ENCODE measurements at places on chromosomes 16 and 17.

DNA sequence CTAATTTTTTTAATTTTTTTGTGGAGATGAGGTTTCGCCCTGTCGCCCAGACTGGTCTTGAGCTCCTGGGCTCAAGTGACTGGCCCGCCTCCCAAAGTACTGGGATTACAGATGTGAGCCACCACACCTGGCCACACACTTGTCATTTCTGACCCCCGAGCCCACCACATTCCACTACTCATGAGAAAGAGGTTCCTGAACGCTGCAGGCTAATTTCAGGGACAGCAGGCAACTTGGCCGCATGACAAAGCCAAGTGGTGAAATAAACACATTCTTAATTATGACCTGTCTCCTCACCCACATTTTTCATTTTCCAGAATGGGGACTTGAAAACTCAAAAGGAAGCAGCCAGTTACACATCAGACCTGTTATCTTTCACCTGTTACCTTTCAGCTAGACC, 114.5 kb downstream of the ABCC6 start:
- no peak for DNase-seq

DNA sequence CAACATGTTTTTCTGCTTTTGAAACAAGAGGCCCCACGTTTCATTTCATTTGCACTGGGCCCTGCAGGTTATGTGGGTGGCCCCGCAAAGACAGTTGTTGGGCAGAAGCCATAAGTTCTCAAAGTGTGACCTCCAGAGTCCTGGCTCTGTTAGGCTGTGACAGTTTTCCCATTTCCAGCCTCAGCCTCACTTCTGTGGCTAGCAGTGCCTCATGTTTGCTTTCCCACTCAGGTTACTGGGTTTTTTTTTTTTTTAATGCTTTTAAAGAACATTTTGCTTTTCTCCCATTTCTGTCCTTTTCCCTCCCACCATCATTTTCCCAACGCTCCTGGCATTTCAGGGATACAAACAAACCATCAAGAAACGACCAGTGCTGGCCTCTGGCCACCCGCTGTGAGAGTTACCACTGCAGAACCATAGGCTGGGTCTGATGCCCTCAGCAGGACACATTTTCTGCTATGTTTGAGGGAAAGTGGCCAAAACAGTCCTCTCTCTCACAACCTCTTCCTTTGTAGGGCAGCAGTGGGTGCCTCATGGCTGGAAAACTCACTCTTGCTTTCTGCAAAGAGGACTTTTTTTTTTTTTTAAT, 159.0 kb upstream of the MPHOSPH6 start:
- DNase-seq, result no peak

DNA sequence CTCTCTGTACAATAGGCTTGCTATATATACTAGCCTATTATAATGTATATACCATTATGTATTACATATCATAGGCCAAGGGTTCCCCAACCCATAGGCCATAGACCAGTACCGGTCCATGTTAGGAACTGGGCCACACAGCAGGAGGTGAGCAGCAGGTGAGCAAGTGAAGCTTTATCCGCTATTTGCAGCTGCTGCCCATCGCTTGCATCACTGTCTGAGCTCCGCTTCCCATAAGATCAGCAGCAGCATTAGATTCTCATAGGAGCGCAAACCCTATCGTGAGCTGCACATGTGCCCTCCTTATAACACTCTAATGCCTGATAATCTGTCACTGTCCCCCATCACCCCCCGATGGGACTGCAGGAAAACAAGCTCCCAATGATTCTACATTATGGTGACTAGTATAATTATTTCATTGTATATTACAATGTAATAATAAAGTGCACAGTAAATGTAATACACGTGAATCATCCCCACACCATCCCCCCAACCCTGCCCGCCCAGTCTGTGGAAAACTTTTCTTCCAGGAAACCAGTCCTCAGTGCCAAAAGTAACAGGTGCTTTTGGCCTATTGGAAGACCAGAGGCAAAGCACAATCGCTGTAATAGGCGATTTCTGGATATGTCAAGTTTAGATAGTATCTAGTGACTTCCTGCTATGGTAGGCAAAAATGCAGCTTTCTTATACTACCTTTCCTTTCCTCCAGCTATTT, 84.1 kb downstream of the MYH11 start:
- DNase-seq, result no peak

DNA sequence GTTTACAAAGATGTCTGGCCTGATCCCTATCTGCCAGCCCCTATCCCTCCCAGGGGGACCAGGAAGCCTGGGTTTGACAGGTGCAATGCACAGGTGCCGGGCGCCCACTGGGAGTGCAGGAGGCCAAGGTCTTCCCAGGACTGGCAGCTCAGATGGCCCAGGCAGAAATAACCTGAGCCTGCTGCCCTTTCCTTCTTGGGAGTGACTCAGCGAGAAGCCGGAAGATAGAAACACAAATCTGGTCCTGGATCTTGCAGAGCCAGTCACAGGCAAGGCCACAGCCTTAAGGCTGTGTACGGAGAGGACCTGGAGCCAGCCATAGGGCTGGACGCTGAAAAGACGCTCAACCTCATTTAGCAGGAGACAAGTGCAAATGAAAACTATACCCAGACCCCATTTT, 27.7 kb downstream of the GPR142 start:
- no peak for DNase-seq

- DNase-seq, result peak; percentile 43
Measured at GRCh38 chr17:50807009-50807408, 28.4 kb upstream of the WFIKKN2 start.

- no peak for DNase-seq
Measured at GRCh38 chr16:2897110-2897509, 14.1 kb downstream of the FLYWCH2 start.

- DNase-seq, result peak; percentile 72
Measured at GRCh38 chr16:30535777-30536190, 1.1 kb upstream of the ZNF747 start.

DNA sequence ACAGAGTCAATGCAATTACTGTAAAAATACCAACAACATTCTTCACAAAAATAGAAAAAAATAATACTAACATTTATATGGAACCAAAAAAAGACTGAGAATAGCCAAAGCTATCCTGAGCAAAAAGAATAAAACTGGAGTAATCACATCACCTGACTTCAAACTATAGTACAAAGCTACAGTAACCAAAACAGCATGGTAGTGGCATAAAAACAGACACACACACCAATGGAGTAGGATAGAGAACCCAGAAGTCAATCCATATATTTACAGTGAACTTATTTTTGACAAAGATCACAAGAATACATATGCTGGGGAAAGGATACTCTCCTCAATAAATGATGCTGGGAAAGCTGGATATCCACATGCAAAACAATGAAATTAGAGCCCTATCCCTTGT, 84.2 kb downstream of the CEP112 start:
- no peak for DNase-seq

- DNase-seq, result no peak
Measured at GRCh38 chr17:66555605-66556004, 253.2 kb downstream of the PRKCA start.

DNA sequence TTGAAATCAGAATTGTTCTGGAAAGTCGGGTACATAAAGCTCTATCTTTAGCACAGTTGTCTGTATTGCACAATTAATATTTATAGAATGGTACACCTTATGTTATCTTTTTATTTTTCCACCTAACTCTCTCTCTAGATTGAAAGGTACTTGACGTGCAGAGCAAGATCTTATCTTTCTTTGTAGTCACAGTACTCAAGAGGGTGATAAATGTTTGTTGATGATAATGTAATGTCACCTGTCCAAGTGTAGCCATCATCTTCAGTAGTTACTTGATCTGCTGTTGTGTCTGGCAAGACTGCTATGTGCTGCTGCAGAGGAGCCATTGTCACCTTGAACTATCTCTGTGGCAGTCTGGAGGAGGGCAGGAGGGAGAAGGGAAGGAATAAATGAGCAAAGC, 5.3 kb downstream of the HMOX2 start:
- DNase-seq, result no peak

DNA sequence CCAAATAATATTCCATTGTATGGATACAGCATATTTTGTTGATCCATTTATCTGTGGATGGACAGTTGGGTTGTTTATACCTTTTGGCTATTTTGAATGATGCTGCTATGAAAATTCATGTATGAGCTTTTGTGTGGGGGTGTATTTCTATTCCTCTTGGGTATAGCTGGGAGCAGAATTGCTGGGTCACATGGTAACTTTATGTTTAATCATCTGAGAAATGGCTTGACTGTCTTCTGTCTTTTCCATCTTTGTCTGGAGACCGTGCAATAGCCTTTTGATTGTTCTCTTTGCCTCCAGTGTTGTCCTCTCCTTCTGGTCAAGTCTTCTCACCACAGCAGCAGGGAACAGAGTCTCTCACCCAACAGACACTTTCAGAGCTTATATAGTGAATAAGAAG, 20.5 kb upstream of the MAF start:
- DNase-seq, result no peak

- DNase-seq, result peak; percentile 47
Measured at GRCh38 chr16:83402967-83403366, 404.8 kb upstream of the HSBP1 start.

- DNase-seq, result no peak
Measured at GRCh38 chr16:50906454-50906853, 164.6 kb downstream of the CYLD start.

GRCh38 chr16:70324998-70325747, 21.5 kb upstream of the DDX19A start:
- no peak for DNase-seq

Data from fibroblast of pulmonary artery (primary cell).